NCI-H524 treated with DMSO at 0.1 percent for 48 hours (cell line): ENCODE measurements at places on chromosomes 2 and 18.

- DNase-seq, result no peak
These were observed 217.1 kb downstream of the ZNF521 start for GRCh38 chr18:25134861-25135260.

DNA sequence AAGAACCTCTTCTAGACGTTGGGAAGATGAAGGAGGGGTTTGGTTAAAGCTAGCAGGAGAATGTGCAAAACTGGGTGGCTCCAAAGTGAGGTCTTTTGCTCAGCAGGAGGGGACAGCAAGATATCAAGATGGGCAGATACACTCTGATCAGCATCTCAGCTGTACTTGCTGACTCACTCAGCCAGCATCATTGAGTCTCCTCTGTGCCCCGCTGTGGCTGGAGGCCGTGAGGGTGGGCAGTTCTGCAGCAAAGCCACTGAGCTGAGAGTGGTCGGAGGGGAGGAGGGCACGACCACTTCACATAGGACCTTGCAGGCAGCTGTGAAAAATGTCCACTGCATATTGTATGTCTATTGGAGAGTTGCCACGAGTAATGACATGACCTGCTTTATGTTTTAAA is 152.0 kb downstream of the CAPN13 start:
- no peak for DNase-seq

DNA sequence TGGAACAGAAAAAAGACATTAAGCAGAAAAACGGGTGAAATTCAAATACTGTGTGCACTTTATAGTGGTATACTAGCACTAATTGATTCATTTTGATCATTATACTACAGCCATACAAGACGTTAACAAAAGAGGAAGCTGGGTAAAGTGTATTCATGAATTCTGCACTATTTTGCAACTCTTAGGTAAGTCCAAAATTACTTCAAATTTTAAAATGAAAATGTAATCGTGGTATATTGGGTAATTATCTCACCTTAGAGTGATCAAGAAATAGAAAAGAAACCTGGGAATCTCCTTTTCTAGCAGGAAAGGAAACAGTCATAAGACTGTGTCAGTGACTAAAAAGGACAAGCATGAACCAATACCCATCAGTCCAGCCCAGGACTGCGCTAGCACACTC is 5.4 kb downstream of the TGFBRAP1 start:
- DNase-seq, result no peak

- DNase-seq, result no peak
These were observed 60.7 kb downstream of the SPTBN1 start for GRCh38 chr2:54516842-54517241.

- DNase-seq, result no peak
These were observed 9.3 kb upstream of the NEU4 start for GRCh38 chr2:241799522-241800197.

DNA sequence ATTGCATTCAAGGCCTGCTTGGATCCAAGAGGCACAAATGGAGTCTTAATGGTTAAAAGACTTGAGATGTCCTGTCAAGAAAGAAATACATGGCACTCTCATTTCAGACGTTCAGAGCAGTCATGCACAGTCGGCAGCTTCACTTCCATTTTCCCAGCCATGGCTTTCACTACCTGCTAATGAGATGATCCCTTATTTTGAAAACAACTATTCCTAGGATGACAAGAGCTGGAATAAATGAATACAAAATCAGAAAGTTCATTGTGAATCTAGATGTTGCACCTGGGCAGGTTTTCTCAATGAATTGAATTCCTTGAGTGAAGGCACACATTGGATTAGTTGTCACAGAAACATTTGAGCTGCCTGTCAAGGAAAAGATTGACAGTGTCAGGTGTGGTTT is 25.7 kb downstream of the ABCG5 start:
- no peak for DNase-seq

DNA sequence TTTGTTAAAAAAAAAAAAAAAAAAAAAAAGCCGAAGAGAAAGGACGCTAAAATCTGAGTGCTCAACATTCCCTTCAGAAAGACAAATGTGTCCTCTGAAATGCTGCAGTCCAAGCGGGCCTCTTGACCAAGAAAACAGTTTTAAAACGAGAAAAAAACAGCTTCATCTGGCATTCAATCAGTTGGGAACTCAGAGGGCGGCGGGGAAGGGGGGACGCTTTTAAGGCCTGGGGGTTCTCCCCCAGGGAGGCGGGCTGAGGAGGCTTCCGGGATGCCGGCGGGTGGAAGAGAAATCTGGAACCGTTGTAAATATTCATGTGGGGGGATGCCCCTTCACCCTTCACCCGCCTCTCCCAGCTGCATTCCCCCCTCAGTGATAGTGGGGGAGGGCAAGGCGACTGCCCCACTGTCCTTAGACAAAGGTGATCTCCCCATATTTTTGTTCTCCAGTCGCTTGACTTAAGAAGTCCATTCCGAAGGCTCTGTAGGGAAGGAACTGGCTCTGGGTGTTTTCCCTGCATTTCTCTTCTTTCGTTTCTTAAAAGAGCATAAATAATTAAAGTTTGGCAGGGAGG is 3.3 kb upstream of the HOXD11 start:
- DNase-seq, result no peak

DNA sequence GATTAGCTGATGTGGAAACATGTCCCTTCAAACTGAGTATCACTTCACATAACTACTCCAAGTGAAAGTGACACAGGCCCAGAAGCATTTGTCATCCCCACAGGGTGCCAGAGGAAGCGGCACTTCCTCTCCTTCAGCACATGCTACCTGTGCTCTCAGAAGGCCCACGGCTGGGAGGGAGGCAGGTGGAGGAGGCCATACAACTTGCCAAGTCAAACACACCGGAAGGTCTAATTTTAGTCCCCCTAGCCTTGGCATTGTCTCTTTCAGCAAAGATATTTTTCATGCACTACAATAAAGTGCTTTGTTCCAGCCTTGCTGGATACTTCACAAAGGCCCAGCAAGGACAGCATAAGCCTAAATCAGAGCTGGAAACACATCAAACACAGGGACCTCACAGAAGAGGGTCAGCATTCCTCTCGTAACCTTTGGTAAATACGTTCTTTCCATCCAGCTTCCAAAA is 38.0 kb downstream of the VSNL1 start:
- DNase-seq, result no peak

GRCh38 chr2:102761763-102762162 is at the start of gene TMEM182:
Gene TMEM182, plus strand, starts transcription at chr2:102762031. Its CDS starts 187 bp downstream, at chr2:102762218.
- DNase-seq, result no peak

DNA sequence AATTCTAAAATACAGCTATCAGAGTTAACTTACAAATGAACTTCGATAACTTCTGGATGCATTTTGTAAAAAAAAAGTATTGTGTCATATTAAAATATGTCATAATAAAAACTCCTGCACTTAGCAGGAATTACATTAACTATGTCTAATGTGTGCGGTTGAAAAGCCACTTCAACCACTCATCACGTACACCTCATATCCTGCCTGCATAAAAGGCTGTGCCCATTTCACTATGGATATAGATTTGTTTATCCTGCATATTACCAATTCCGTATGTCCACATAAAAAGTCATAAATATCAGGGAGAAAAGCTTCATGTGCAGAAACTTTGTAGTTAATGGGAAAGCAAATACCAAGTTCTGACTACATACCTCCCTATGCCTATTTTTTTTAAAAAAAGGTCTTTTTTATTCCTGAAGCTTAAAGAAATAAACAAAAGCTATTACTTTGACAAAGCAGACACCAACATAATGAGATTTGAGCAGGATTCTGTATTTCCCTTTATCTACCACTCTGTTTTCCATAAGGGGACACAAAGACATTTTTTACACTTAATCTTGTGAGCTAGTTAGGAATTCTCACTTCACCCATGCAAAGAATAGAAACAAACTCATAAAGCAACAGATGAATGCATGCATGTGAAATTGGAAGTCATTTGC is 96.1 kb downstream of the PPP1R1C start:
- DNase-seq, result no peak

- no peak for DNase-seq
These were observed 30.0 kb downstream of the GALNT1 start for GRCh38 chr18:35611518-35611917.

DNA sequence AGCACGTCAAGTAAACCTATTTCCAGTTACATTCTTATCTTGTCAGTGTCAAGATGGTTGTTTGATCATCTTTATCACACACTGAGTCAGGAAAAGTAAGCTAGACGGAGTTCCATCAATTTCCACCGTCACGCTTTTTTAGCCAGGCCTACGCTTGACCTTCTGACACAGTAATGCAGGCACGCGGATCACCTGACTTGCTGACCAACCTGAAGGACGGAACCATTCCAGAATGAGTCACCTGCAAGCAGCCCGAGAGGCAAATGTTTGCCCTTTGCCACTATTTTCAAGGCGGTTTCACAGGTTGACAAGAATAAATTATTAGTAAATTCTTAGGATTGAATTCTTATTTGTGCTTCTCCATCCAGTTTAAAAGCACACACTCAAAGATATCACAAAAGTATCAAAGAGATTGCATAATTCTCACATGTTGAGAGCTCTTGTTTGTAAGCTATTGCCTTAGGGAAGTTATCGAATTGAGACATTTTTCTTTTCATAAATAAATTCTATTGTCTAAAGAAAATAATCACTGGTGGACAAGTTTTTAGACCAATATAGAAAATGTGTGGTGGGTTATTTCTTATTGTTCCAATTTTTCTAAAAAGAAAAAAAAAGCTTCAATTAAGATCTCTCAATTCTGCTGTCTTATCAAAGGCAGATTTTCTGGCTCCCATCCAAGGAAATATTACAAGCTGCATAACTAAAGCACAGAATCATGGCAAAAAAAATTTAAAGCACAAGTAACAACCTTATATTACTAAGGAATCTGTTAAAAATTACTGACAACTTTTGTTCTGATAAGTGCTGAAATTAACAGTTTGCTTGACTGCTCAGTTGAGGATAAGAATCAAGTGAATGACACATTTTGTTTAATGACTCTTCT is 31.9 kb downstream of the UXS1 start:
- no peak for DNase-seq

DNA sequence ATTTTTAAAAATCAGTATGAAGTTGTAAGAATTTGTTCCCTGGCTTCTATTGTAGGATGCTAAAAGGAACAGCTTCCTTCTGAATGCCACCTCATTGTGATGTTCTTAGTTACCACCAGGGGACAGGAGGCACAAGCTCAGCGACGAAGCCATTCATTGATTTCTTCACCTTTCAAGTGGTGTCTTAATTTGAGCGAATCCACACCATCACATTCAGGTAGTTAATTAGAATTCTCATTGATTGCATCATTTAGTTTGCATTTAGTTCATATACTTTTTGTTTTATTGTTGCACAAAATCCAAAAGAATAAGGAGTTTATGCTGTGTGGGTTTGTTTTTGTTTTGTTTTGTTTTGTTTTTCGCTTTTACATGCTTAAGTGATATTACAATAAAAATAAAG is 23.1 kb downstream of the CYP27C1 start:
- DNase-seq, result no peak

DNA sequence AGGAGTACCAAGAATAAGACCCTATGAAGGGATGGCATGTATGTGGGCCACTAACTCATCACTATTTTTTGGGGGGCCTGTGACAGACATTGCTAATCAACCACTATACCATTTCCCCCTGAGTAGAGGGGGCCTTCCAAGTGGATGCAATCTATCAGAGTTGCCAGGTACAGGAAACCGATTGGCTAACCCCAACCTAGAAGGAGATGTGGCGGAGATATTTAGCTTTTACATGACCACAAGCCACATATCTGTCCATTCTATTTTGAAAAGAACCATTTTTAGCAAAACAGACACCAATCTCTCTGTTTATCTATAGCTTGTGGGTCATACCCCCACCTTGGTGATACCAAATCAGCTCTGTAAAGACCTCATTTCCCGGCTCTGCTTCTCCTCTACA is 51.0 kb downstream of the PAX8 start:
- DNase-seq, result no peak

GRCh38 chr2:233121856-233122255 is 61.7 kb downstream of the INPP5D start:
- DNase-seq, result no peak

- no peak for DNase-seq
These were observed 979 bp upstream of the FAHD2B start for GRCh38 chr2:97095661-97096060.

- no peak for DNase-seq
These were observed 574.7 kb upstream of the SLC8A1 start for GRCh38 chr2:41026613-41027012.

DNA sequence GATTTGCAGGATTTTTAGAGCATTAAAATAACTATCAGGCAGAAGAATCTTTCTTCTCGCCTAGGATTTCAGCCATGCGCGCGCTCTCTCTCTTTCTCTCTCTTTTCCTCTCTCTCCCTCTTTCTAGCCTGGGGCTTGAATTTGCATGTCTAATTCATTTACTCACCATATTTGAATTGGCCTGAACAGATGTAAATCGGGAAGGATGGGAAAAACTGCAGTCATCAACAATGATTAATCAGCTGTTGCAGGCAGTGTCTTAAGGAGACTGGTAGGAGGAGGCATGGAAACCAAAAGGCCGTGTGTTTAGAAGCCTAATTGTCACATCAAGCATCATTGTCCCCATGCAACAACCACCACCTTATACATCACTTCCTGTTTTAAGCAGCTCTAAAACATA is 137.0 kb downstream of the MEIS1 start:
- no peak for DNase-seq

GRCh38 chr2:127820080-127820668 is 9.2 kb upstream of the WDR33 start:
- DNase-seq, result no peak

GRCh38 chr2:201157694-201158093 is 25.2 kb upstream of the CASP10 start:
- no peak for DNase-seq

GRCh38 chr18:28729321-28729720 is 552.4 kb upstream of the CDH2 start:
- DNase-seq, result no peak

- no peak for DNase-seq
These were observed 117.3 kb downstream of the PIGN start for GRCh38 chr18:62069556-62069955.

GRCh38 chr2:207066791-207067460 is 98.8 kb downstream of the KLF7 start:
- DNase-seq, result no peak

DNA sequence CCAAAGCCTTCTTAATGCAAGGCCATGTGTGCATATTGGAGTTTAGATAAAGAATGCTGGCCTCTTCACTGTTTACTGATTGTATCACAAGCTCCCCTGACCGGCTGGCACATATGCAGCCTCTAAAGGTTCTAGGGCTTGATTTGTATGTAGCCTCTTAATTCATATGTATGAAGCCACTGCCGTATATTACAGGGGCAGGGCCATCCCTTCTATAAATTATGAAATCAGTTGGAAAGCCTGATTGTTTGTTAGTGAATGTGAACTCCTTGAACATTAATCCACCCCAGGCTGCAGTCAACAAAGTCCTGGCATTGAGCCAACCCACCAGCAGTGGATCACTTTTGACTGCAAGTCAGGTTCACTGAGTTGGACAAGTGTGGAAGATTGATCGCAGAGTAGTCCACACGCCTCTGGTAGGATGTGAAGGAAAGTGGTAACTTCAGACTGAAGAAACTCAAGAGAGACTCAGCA is 61.6 kb upstream of the PARD3B start:
- no peak for DNase-seq

GRCh38 chr2:38446418-38446817 is 69.3 kb upstream of the ATL2 start:
- peak; percentile 46 for DNase-seq

DNA sequence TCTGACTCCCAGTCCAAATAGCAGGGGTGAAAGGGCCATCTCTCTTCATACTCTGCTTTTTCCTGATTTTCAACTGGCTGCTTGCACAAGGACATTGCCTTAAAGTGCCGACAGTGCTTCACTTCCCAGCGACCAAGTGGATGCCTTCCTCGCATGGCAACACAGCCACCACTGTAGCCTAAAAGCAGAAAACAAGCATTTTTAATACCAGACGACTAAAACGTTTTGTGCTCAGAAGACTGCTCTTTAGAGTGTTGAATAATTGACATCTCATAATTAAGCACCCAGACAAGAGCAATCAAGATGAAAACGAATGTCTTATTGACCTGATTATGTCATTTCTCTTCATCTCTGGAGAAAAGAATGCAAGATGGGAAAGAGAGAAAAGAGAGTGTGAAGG is 75.2 kb downstream of the PLA2R1 start:
- DNase-seq, result no peak
